GM04503 (cell line): ENCODE measurements at places on chromosomes 7 and 10.
A peak's percentile ranks its signal among the peaks of the same experiment; 100 is the strongest.

GRCh38 chr7:8418629-8419245, 14.7 kb upstream of the NXPH1 start:
- peak; percentile 2 for DNase-seq

DNA sequence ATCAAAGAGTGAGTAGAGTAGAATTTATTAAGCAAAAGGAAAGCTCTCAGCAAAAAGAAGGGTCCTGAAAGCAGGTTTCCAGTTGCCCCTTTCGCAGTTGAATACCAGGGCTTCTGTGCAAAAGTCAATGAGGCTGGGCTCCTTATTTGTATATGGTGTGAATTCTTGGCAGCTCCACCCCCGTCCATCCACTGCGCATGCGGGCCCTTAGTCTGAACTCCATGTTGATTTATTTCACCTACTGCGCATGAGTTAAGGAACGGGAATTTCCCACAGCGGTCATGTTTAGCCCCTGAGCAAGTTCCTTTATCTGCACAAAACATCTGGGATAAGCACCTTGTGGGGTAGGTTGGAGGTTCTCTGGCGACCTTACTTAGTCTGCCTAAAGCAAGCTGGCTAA, 325.6 kb downstream of the ZWINT start:
- DNase-seq = no peak

- no peak for DNase-seq
Measured at GRCh38 chr10:128400564-128400963, 274.3 kb upstream of the MKI67 start.

- no peak for DNase-seq
Measured at GRCh38 chr7:140192620-140193019, 15.8 kb upstream of the KDM7A start.

DNA sequence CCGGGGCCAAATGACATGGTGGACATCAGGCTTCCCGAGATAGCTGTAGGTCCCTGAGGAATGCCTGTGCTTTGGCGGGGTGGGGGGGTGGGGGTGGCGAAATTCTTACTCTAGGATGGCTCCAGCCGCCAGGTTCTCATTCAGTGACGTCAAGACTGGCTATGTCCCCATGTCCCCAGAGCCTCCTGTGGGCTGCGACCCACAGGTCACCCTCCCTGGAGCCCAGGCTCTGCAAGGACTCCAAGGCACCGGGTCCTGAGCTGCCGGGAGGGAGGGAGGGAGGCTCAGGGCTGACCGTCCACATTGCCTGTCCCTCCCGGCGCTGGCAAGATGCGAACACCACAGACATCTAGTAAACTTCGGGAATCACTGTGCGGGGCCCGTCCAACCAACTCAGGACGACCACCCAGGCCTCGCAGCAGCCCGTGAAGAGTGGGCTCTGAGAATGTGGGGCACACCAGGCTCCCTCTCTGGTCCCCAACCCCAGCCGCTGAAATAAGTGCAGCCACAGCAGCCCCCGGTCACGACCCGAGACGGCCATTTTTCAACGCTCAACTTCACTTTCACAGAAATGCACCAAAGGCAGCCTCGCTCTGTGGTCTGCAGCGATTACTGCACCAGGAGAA, 12.6 kb downstream of the GPR146 start:
- no peak for DNase-seq
